ENCODE measurements at places on chromosomes 3 and 15.

GRCh38 chr3:187169231-187169960, 27.9 kb upstream of the RTP1 start:
- no peak for DNase-seq

GRCh38 chr3:24475925-24476324, 18.7 kb downstream of the THRB start:
- no peak for DNase-seq

GRCh38 chr3:179565496-179565895, 2.8 kb downstream of the ACTL6A start:
- DNase-seq = no peak

DNA sequence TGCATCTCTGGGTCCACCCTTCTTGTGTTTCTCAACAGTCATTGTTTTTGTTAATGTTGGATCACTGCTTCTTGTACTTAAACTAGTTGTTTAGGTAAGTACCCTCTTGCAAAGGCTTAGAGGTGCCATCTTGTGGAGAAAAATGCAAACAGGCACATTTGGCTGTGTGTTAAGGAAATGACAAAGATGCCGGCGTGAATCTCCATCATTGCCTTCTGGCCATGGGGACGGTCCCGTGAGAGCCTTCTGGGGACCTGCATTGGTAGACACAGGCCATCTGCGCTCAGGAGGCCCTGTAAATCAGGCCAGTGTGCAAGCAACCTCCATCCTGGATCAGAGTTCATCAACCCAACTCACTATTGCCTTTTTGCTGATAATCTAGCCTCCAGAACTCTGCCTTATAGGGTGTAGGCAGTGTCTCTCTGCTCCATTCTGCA, 158.6 kb upstream of the NR2E3 start:
- no peak for DNase-seq

- DNase-seq = no peak
Measured at GRCh38 chr3:100891033-100891432, 102.2 kb downstream of the ABI3BP start.

- DNase-seq = no peak
Measured at GRCh38 chr3:63979093-63979885, 44.0 kb downstream of the PSMD6 start.

DNA sequence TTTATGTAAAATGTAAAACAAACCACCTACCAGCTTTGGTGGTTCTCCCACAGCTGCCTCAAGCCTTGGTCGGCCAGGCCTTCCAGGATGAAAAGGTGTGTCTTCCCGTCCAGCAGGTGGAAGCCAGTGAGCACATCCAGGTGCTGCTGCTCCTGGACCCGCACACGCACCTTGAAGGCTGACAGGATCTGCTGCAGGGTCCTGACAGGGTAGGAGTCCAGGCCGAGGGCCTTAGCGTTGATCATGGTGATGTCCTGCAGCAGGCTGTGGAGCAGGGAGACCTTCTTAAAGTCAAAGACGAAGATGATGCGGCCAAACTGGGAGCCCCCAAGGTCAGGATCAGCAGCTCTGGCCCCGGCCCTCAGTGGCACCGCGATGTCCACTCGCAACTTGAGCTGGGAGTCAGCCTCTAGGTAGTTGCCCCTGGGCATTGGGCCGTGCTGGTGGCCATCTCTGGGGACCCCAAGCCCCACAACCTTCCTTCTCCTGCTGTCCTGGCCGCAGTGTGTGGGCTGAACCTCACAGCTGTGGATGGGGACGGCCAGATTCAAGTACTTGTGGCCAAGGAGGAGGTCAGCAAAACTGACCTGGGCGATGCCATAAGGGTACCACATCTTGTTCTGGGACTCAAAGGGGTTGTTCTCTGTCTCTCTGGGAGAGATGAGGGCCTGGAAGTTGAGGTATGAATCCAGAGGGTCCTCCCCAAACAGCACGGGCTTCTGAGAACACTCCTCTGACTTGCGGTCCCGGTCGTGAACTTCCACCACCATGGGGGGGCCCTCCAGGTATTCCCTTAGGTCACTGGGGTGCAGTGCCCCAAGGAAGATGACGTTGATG, 48.6 kb downstream of the CFAP92 start:
- DNase-seq = no peak

Data from activated CD8-positive, alpha-beta memory T cell treated with anti-CD3 and anti-CD28 coated beads for 4 hours (primary cell).